NCI-H226 (cell line): ENCODE measurements at places on chromosomes 6 and 20.

DNA sequence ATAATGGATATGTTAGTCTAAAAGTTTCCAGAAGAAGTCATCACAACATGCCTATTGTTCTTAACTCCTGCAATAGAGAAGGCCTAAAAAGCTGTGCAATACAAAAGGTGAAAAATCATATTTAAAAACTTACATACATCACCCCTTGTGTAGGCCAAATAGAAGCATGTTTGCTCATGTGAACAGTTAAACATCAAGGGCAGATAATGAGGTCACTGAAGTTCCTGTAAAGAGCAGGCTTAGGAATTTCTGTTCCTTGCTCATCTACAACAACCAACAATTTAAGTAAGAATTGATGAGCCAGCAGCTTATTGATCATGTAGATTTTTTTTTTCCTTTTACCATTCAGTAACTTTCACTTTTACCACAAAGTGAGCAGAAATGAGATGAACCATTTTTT lies 7.5 kb upstream of the NUP153 start:
- no peak for DNase-seq

DNA sequence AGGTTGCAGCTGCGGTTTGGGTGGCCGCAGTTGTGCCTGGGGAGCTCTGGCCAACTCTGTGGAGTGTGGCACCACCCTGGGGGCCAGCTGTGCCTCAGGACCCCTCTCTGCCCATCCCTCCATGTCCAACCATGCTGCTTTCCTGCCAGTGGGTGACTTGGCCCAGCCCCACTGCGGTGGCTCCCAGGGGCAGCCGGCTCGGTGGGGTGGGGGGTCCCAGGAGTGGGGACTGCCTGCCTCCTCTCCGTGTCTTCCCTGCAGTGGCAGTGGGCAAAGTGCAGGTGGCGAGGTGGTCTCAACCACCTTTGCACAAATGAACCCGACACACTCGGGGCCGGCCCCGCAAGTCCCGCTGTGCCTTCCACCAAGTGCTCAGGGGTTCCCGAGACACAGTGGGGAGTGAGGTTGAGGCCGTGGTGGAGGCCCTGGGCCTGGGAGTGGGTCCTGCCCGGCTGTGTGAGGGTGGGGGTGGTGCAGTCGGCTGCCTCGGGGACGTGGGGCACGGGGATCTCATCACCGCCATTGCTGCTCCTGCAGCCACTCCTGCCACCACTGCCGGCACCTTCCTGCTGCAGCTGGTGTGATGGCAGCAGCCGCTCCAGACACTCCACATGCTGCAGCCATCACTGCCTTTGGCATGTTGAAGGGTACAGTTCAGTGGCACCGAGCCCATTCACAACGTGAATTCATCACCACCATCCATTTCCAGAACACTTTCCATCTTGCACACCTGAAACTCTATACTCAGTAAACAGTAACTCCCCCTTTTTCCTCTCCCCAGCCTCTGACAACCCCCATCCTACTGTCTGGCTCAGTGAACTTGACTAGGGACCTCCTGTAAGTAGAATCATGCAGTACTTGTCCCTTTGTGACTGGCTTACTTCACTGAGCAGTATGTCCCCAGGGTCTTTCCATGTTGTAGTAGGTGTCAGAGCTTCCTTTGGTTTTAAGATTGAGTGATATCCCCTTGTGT lies 10.7 kb upstream of the SLCO4A1 start:
- DNase-seq = no peak

DNA sequence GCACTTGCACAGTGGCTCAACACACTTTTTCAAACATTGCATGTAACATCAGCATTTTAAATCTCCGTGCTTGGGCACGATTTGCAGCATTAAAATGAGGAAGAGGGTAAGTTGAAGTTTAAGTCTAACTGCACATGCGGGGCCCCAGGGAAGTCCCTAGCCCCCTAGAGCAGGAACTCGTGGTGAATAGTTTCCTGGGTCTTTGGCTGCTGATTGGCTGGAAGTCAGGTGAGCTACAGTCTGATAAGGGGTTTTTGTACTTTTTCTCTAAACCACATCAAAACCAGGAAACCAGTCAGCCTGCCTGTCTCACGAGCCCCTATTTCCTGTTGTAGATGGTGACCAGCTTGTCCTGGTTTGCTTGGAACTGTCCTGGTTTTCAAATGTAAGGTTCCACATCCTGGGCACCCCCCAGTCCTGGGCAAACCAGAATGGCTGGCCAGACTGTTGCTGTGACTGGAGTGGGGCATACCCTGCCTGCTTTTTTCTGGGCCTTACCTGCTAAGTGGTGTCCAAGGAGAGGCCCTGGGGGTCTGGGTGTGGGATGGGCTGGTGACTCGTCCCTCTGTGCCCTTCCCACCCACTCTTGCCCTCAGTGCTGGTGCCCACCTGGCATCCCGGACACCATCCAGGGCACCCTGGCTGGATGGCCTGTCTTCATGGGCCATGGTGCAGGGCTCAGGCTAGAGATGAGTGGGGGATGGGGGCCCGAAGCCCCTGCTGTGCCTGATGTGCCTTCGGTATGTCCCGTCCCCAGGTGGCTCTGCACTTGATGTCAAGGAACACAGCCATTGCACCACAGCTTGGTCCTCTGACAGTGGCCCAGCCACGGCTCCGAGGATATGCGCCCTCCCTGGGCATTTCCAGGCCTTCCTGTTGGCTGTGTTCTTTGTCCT lies 31.8 kb downstream of the SUN5 start:
- DNase-seq = no peak

DNA sequence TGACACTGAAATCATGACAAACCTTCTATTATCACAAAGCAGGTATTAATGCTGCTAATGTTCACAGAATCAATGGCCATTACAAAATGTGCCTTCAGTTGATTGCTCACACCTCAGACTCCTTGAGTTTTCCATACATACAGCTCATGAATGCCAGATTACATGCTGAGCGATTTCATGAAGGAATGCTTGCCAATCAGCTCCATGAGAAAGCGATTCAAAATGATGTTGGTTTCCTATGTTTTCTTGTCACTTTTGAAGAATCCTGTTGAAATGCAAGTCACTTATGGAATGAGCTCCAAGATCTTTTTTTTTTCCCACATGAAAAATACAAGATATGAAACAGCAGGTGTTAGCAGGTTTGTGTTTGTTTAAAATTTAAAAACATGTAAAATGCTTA lies 71.4 kb upstream of the SHLD1 start:
- no peak for DNase-seq

GRCh38 chr6:15308435-15309213 lies 62.8 kb downstream of the JARID2 start:
- peak; percentile 55 for DNase-seq

GRCh38 chr20:62475772-62476055 lies at the start of gene GATA5:
Gene GATA5 (minus strand): TSS chr20:62475995. CDS start chr20:62475521, 474 bp downstream.
- DNase-seq = no peak

- no peak for DNase-seq
These were observed 504 bp downstream of the SNTA1 start for GRCh38 chr20:33443006-33443511.

GRCh38 chr6:35522660-35523658 lies 10.3 kb upstream of the TULP1 start:
- peak; percentile 29 for DNase-seq

DNA sequence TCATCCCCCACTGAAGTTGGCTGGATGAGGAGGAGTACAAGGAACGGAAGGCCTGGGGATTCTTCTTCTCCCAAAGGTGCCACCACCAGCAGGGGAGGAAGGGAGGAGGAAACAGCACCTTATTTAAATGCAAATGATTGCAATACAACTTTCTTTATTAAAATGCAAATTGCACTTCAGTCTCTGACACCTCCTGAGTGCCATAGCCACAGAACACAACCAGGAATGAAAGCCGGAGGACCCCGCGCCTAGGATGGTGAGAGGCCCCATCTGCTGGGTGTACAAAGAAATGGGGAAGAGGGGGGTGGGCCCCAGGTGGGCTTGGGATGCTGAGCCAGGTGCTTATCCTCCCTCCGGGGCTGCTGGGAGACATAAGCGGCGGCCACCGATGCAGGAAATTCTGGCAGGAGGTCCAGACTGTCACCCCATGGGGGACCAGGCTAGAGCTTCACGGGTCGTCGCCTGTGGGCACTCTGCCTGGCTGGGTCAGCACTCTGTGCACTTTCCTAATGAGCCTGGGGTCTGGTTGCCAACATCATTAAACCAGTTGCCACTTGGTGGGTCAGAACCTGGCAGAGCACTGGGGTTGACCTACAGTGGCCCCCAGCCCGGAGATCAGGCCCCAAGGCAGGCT lies 154.2 kb upstream of the MLN start:
- DNase-seq = no peak

- DNase-seq = no peak
These were observed 12.4 kb upstream of the RBM38 start for GRCh38 chr20:57378646-57379262.

GRCh38 chr20:13865791-13866351 lies 81.0 kb downstream of the NDUFAF5 start:
- no peak for DNase-seq

DNA sequence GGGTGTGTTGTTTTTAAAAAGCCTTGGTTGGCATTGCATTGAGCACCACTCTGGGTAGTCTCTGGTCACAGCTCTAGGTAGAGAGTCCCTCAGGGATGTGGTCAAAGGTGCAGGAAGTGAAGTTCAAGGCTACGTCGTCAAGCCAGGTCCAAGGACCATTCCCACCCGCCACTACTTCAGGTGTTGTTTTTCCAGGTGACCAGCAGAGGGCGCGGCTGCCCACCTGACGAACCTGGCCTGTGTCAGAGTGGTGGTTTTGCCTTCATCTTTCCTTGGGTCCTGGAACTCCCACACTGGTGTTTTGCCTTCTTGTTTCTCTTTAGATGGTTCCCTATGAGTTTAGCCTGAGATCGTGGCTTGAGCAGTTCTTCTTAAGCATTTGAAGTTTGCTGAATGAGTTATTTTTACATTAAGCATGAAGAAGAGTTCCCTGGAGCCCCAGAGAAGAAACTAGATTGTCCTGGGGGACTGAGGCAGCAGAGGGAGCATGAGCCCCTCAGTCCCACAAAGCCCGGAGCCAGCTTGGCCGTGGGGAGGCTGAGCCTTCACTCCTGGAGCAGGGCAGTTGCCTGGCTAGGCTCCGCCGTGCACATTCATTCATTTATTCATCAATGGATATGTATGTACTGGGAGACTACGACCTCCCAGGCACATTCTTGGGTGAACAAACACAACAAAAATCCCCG lies 5.6 kb upstream of the PHACTR3 start:
- DNase-seq = no peak

- no peak for DNase-seq
These were observed 721.6 kb downstream of the KIF16B start for GRCh38 chr20:15851576-15852215.

DNA sequence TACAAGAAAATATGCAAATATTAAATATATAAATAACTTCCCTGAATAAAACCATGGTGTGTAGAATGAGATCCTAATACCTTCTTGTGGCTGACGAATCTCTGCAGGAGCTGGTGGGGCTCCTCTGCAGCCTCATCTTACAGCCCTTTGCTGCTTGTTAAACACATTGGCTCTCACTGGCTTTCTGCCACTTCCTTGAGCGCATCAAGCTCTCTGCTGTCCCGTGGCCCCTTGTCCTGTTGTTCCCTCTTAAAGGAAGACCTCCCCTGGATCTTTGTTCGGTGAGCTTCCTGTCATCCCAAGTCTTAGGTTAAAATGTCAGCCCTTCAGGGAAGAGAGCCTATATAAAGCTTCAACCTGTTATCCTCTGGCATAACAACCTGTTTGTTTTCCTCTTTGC lies 519.6 kb downstream of the DOK5 start:
- no peak for DNase-seq

DNA sequence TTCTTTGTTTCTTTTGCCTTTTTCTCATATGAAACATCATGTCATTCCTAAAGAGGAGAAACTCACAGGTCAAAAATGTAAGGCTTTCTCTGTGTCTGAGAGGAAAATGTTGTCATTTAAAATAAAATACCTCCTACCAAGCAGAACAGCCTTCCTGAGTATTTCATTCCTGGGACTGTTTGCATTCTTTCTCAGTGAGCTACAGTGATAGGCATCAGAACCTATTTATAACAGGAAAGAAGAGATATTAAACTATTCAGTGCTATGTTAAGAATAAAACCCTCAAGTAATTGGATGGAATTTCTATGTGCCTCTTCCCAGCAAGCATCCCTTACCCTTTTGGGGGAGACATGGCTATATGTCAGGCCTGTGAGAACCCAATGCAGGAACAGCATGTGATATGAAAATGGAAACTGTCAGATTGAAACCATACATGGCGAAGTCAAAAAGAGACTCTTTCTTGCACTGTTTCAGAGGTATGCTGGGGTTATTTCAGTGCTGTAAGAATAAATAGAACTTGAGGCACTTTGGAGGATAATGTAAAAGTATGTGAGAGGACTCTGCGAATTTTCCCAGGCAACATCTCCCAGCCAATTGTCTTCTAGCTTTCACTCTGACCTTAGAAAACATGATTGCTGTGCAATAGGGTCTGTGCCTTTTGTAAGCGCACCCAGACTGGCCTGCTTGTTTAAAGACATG lies 133.8 kb upstream of the CCN2 start:
- DNase-seq = peak; percentile 94

- no peak for DNase-seq
These were observed 291.1 kb downstream of the DHX35 start for GRCh38 chr20:39253051-39253755.

GRCh38 chr6:15987569-15987968 lies 141.3 kb upstream of the MYLIP start:
- peak; percentile 21 for DNase-seq

DNA sequence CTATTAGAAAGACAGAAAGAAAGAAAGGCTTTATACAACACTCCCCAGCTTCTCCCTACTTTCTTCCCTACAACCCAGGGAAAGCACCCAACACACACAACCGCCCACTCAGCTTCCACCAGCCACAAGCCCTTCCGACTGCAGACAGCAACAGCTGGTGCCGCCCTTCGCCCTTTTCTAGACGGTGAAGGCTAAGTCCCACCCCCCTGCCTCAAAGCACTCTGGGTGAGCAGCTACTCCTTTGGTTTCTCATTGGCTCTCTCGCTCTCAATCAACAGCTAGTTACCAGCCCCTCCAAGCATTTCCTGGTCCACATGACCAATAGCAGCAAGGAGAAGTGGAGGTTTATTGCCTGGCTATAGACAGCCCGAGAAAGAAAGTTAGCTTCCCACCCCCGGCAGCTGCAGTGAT lies 230.1 kb upstream of the MOCS1 start:
- no peak for DNase-seq

- DNase-seq = peak; percentile 56
These were observed 50.1 kb upstream of the ASF1A start for GRCh38 chr6:118843685-118844390.

GRCh38 chr6:154962753-154963152 lies 32.4 kb upstream of the TIAM2 start:
- DNase-seq = peak; percentile 62

- no peak for DNase-seq
These were observed 165.6 kb upstream of the LAMP5 start for GRCh38 chr20:9348747-9349146.

- DNase-seq = no peak
These were observed 51.3 kb downstream of the EFCAB8 start for GRCh38 chr20:32909896-32910571.

- DNase-seq = no peak
These were observed 30.1 kb downstream of the CMTR1 start for GRCh38 chr6:37463110-37463509.
